ENCODE measurements at places on chromosomes 1 and 21. TPM values are rescaled to one million over a fixed set of nuclear protein-coding genes. Genes with fewer than 3 reads are reported as not detected.

CATSPERE gene
- not detected for total RNA-seq

CDC14A gene
- 6.3 TPM for total RNA-seq

DEGS1 gene
- total RNA-seq, result 46.7 TPM

LDLRAD1 gene
- total RNA-seq, result not detected

SLC22A15 gene
- 4.7 TPM for total RNA-seq

CFHR4 gene
- total RNA-seq, result not detected

OR2M5 gene
- not detected for total RNA-seq

CAMK2N1 gene
- total RNA-seq, result 6.0 TPM

SMIM11 gene
- 2.8 TPM for total RNA-seq

MYCL gene
- 2.5 TPM for total RNA-seq

CNTN2 gene
- not detected for total RNA-seq

C1orf185 gene
- total RNA-seq, result not detected

LINGO4 gene
- total RNA-seq, result not detected

ETV3L gene
- not detected for total RNA-seq

IFI16 gene
- total RNA-seq, result 68.0 TPM

DDX59 gene
- total RNA-seq, result 53.3 TPM

SPAG17 gene
- total RNA-seq, result not detected

LHX8 gene
- 1.3 TPM for total RNA-seq

PDC gene
- not detected for total RNA-seq

APCS gene
- total RNA-seq, result not detected

OR2T5 gene
- total RNA-seq, result not detected

DDX20 gene
- 26.7 TPM for total RNA-seq

POU3F1 gene
- total RNA-seq, result 0.08 TPM

ADAMTSL4 gene
- 7.7 TPM for total RNA-seq

CD247 gene
- total RNA-seq, result 1.4 TPM

ASPM gene
- total RNA-seq, result 59.8 TPM

Measured in A375 (cell line).